ENCODE measurements at places on chromosomes 12 and 14. TPM values are rescaled to one million over a fixed set of nuclear protein-coding genes. Genes with fewer than 3 reads are reported as not detected.

GRCh38 chr12:38711054-38711453, 194.3 kb downstream of the CPNE8 start:
- no peak for DNase-seq

DNA sequence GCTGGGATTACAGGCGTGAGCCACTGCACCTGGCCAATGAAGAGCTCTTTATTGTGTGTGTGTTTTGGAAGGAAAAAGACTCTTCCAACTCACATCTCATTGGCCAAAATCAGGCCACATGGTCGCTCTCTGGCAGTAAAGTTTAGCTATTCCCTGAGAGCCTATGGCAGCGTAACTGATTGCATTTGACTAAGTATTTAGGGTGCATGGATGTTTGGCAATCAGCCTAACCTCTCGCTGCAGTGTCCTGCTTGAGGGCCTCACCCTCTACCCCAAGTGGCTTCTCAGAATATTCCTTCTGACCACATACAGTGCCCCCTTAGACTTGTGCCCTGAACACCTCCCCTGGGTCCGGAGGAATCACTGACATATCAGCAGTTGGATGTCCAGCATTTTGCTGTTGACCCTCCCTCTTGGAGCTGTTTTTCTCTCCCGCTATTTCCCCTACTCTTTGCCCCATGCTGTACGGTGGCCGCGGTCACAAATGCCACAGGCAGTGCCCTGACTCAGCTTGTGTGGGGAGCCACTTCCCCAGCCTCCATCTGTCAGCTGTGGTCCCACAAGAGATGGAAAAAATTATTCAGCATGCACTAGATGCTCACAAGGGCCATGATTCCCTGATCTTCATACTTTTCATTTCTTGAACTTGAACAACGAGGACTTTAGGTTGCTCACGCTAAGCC, 9.5 kb downstream of the PHETA1 start:
- no peak for DNase-seq

GRCh38 chr14:92449404-92450181, 64.0 kb upstream of the RIN3 start:
- no peak for DNase-seq

GRCh38 chr14:59428581-59429012, 36.6 kb downstream of the GPR135 start:
- no peak for DNase-seq

GRCh38 chr12:103964805-103965204, 867 bp upstream of the TDG start:
- DNase-seq = no peak

DNA sequence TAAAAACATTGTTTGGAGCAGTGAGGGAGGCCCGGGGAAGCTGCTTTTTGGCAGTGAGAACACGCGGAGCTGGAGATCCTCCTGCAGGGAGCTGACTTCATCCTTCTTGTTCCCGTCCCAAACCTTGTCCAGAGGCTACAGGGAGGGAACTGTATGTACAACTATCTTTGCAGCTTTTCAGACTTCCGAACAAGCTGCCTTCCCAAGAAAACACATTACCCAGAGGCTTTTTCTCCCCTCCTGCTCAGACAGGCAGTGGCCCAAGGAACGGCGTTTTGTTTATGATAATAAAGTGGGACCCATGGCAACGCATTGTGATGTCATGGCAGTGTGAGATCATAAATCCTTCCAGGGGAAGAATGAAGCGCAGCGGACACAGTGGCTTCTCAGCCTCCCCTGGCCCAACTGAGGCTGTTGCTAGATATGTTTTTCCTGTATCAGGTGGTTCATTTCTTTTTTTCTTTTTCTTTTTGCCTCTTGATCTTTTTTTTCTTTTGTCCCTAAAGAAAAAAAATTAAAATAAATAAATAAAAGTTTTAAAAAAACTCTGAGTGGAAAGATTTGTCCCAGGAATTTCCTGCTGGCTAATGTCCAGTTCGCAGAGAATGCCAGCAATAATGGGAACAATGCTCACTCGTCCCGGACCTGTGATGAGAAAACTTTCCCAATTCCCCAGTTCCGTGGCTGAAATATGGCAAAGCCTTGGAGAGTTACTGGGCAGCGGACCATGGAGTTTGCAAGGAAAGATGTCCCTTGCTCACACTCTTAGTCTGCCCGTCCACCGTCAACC, 103.4 kb upstream of the MAP1LC3B2 start:
- peak; percentile 85 for DNase-seq

DNA sequence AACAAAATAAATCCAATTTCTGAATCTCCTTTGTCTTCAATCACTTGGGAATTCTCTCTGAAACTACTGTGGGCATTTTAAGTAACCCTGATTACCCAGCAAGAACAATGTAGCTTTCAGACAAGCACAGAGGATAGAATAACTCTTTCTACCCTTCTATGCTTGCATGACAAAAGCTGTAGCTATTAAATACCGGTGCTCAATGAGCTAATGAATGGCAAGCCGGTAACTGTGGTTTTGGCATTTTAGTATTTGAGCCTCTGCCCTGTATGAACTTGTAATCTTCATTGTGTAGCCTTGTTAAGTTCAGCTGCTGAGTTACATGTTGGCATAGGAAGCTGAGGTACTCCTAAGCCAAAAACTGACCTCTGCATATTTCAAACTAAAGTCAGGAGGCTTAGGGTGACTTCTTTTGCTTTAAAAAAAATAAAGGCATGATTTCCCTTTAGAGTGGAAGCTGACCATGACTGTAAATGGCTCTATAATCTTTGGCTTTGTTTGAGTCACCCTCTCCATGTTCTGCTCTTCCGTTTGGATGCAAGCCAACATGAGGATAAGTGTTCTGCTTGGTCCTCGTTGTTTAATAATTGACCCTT, 171.0 kb upstream of the HIF1A start:
- DNase-seq = peak; percentile 99

DNA sequence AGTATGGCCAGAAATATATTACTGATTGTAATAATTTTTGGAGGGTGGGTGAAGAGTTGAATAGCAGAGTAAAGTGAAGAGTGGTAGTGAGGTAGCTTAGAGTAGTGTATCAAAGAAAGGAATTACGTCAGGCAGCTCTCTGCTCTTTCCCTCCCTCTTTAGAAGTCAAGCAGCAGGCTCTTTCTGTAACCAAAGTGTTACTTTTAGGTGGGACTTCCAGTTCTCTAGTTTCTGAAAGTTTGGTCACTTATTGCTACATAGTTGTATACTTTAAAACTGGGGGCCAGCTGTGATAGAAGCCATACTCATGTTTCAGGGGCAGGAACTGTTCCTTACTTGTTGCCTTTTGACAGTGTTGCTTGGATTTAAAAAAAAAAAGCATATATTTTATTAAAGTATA, 30.6 kb downstream of the ATF7IP start:
- no peak for DNase-seq

- DNase-seq = no peak
Observed at GRCh38 chr12:20040831-20041230, 327.5 kb upstream of the PDE3A start.

GRCh38 chr14:20632831-20633691, 8.4 kb downstream of the OR6S1 start:
- DNase-seq = peak; percentile 40

GRCh38 chr12:47223848-47224213, 144.1 kb upstream of the AMIGO2 start:
- no peak for DNase-seq

- DNase-seq = no peak
Observed at GRCh38 chr14:54052696-54053385, 96.2 kb upstream of the BMP4 start.

Gene LLPH
- total RNA-seq = 15.9 TPM

Gene EPYC
- not detected for total RNA-seq

Gene PRR4
- total RNA-seq = 0.29 TPM

Gene ACSS3
- total RNA-seq = 3.4 TPM

Gene BICDL1
- 7.0 TPM for total RNA-seq

Gene TMEM260
- total RNA-seq = 6.0 TPM

Gene DACT1
- total RNA-seq = 3.4 TPM

Gene AMN
- 0.06 TPM for total RNA-seq

Data from epithelial cell of proximal tubule (primary cell).